Stimulated activated naive CD8-positive, alpha-beta T cell treated with anti-CD3 and anti-CD28 coated beads, Interleukin-15, amount 100 ng/mL, for 72 hours (primary cell): ENCODE measurements at places on chromosomes 5 and 9.

- no peak for DNase-seq
These were observed 15.4 kb downstream of the CDC42SE2 start for GRCh38 chr5:131279204-131279603.

DNA sequence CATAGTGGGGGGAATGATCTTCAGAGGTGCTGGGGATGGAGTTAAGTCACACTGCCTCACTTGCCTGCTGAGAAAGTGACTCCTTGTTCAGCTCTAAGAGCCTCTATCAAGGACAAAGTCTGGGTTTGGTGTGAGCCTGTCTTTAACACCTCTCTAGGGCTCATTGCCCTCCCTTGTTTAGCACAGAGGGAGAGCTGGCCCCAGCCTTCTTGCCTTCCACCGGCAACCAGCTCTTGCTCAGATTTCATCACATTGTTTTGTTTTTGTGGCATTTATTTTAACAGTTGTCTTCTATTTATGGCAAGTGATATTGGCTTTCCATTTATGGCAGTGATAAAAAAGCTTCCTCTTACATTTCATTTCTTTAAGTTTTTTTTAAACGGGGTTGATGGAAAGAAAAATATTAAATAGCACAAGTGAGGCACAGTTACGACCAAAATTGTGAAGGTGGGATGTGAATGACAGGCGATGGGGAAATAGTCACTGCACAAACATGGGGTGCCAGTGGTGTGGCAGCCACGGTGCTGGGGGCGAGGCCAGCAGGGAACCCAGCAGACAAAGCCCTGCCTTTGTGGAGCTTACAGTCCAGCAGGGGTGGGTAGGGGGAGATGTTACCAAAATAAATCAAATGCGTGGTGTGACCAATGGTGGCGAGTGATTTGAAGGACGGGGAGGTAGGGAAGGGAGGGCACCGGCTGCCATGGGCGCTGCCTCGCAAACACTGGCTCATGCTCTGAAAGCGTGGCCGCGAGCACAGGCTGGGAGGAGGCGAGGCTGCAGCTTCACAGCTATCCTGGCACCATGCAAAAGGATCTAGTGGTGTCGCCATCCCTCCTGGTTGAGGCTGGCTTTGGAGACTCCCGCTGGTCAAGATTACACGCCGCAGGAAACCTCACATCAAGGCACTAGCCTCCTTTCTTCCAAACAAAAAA lies 21.2 kb upstream of the UNC5A start:
- no peak for DNase-seq

- DNase-seq = no peak
These were observed 8.0 kb downstream of the TCF7 start for GRCh38 chr5:134122530-134122929.

GRCh38 chr9:10104774-10105173 lies 508.0 kb downstream of the PTPRD start:
- DNase-seq = no peak

DNA sequence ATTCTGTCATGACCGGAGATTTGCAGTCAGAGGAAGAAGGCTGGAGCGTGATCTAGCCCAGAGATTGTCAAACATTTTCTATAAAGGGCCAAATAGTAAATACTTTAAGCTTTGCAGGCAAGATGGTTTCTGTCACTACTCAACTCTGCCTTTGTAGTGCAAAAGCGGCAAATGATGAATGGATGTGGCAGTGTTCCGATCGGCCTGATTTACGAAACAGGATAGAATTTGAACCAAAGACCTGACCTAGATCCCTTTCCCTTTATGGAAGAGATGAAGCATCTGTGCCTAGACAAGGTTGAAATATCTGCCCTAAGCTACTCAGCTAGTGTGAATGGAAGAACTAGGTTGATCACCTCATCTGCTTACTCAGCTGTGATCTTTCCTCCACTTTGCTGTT lies 209.5 kb downstream of the YTHDC2 start:
- no peak for DNase-seq

DNA sequence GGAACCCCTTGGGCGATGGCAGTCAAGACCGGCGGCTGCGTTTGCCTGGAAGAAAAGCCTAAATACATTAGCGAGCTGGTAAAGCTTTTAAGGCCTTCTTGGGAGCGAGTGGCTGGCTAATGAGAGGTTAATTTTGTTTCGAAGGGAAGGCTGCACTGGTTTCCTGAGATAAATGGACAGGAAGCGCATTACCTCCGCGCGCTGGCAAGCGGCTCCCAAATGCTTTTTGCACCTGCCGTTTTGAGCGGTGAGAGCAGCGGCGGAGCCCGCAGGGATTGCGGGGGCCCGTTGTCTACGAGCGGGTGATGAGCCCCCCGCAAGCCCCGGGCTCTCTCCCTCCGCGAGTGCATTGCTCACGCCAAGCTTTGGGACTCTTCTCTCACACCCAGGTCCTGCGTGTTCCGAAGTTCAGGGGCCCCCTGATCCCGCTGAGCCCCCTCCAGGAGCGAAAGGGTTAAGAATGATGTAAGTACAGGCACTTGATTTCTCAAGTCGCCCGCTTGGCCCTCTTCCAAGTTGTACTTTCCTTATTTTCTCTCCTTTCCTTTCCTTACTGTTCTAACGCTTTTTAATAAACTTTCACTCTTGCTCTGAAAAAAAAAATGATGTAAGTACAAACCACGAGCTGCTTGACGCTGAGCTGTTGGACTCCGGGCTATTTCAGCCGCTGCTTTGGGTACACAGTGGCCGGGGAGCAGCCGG lies 3.1 kb upstream of the RGMB start:
- DNase-seq = peak; percentile 31

- no peak for DNase-seq
These were observed 112.8 kb upstream of the CDH12 start for GRCh38 chr5:22965960-22966359.

- no peak for DNase-seq
These were observed 2.8 kb upstream of the AMBP start for GRCh38 chr9:114080773-114081440.

GRCh38 chr5:146945617-146946084 lies 67.1 kb upstream of the PPP2R2B start:
- no peak for DNase-seq

DNA sequence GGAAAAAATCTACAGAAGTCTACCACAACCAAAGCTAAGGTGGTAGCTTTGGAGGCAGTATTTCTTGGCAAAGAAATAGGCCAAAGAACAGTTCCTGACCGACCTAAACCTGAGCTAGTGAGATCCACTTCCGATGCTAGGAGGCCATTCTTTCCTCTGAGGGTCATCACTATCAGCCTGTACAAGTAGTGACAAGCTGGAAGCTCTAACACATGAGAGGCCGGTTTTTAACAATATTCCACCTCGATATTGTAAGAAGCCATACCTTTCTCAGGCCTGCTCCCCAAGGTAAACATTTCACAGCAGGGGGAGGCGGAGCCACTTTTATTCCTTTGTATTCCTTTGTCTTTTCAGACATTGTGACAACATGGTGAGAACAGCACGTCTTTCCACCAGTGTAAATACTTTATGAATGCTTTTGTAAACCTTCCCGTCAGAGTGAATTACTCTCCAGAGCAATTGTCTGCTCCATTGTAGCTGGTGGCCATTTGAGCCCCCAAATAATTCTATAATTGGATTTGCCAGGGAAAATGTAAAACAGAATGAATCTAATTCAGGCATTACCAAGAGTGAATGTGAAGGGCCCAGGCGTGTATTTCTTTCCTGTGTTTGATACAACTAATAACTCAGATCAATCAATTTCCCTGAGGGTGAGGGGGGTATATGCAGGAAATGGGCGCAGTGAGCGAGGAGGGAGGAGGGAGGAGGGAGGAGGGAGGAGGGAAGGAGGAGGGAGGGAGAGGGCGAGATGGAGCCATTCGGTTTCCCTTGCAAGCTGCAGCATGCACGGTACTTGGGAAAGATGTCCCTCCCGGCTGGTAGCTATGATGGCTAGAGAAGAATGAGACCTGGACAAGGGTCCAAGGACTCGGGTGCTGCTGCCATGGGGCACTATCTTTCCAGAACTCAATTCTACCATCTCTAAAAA lies 166.6 kb downstream of the CDK5RAP2 start:
- no peak for DNase-seq

DNA sequence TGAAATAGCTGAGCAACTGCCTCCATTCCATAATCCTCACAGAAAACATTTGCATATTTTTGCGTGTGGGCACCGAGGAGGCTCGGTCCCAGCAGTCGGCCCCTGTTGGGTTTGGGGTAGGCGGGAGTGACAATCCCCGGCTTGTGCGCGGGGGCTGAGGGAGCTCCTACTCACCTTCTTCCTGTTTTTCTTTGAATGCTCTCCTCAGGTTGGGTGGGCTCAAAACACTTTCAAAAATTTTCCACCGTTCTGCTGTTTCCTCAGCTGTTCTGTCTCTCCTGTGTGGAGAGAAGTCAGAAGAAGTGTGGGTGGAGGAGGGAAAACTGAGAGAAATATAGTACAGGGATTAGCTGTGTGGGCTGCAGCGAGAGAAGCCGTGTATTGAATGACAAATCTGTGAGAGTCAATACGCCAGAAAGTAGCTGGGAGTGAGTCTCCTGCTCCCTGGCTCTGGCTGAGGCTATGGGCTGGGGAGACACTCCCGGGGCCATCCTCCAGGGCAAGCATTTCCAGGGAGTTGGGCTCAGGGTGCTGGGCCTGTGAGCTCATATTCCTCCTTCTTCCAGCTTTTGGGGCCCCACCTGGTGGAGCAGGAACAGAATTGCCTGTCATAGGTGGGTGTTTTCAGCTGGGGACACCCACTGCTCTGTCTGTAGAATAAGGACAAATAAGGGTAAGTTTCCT lies 84.7 kb downstream of the CMYA5 start:
- DNase-seq = no peak

- no peak for DNase-seq
These were observed 484.8 kb downstream of the ZSWIM6 start for GRCh38 chr5:61816585-61817450.

- no peak for DNase-seq
These were observed 160.7 kb downstream of the TMEM38B start for GRCh38 chr9:105854783-105855724.

DNA sequence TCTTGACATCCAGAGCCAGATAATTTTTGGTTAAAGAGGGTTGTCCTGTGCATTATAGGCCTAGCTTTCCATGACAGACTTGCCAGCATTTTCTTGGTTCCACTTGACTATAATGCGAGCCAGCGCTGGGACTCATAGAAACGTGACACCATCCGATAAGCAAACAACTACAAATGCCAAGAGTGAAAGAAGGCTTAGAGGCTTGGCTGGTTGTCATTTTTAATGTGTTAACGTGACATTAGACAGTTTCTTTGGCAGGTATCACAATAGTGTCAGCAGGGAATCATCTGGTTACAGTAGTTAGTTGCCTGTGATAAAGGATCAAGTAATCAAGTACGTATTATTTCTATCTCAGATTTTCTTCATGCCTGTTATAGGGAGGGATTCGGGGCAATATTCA lies 20.0 kb upstream of the LIFR start:
- no peak for DNase-seq

DNA sequence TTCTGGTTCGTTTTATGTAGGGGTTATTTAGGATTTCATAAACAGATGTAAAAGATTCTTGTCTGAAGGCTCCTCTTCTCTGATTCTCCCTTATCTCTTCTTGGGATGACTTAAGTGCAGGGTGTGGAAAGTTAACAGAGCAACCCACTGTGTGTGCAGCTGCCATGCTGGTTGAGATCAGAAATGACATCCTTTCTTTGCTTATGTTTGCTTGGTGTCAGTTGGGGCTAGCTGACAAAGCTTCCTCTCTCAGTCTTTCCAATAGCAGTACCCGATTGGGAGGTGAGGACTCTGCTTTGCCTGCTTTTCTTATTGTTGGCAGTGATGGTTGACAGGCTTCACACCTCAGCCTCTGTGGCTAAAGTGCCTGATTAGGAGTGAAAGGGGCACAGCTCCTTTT lies 26.5 kb downstream of the OGN start:
- no peak for DNase-seq

- DNase-seq = no peak
These were observed 182.9 kb upstream of the TNC start for GRCh38 chr9:115300874-115301273.

- no peak for DNase-seq
These were observed 1.5 kb upstream of the MYOZ3 start for GRCh38 chr5:150659360-150660107.

- DNase-seq = no peak
These were observed 76.4 kb upstream of the SMARCA2 start for GRCh38 chr9:1938675-1939170.

- DNase-seq = no peak
These were observed 118.7 kb downstream of the LPAR1 start for GRCh38 chr9:110919609-110920008.

DNA sequence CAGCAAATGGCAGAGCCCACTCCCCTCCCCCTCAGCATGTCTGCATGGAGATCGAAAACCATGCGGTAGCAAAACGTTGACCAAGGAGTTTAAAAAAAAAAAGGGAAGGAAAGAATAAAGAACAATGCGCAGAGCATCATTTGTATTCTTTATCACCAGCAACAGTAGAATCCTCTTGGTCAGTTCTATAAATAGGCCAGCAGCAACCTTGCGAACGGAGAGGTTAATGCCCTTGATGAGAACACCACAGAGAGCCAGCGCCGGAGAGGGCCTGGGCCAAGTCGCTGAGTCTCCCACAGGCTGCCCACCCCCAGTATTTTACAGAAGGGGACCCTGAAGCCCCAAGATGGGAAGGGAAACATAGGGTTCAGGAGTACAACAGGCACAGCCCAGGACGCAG lies 22.7 kb downstream of the WHRN start:
- DNase-seq = no peak
